8988T (cell line): ENCODE measurements at places on chromosomes 5 and 9.

DNA sequence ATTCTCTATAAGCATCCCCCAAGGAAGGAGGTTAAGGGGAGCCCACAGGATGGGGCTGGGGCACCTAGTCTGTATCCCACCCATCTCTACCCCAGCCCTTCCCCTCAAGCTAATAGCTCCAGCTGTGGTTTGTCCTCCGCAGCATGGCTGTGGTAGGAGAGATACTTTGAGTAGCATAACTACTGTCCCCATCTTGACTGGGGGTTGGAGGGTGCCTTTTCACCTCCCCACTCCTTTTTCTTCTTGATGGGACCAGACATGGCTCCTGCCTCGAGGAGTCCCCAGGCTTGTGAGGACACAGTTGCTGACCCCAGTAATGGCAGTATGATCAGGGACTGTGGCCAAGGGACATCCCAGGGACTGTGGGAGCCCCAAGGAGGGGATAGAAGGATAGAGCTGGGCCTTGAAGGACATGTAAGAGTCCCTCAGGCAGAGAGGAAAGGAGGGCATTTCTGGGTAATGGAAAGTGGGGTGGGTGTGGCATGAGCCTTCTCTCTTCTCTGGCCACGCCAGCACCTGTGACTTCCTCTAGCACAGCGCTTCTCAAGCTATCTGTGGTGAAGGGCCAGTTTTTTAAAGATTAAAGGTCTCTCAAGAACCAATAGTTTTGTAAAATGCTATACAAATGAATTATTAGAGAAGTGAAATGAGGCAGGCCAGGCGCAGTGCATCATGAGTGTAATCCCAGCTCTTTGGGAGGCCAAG lies 14.0 kb downstream of the OLFML2A start:
- no peak for DNase-seq

GRCh38 chr9:92176068-92176799 lies 61.0 kb upstream of the SPTLC1 start:
- no peak for DNase-seq

DNA sequence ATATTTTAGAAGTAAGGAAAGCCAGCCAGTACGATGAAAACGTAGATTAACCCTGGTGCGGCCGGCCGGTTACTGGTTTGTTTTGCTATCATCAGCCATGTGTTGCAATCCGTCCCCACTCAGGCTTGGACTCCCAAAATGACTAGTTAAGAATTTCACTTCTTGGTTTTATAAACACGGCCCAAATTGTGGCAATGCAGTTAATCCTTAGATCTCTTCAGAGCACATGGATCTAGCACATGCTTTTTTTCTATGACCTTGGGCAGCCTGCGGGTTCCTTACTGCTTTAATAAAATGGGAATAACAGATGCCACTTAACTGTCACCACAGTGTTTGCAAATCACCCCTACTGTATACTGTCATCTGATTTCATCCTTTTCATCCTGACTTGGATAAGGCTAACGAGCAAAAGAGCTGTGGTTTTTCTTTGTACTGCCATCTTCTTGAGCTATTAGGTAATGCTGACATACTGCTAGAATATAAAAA lies 1.5 kb downstream of the NDFIP1 start:
- DNase-seq: no peak

DNA sequence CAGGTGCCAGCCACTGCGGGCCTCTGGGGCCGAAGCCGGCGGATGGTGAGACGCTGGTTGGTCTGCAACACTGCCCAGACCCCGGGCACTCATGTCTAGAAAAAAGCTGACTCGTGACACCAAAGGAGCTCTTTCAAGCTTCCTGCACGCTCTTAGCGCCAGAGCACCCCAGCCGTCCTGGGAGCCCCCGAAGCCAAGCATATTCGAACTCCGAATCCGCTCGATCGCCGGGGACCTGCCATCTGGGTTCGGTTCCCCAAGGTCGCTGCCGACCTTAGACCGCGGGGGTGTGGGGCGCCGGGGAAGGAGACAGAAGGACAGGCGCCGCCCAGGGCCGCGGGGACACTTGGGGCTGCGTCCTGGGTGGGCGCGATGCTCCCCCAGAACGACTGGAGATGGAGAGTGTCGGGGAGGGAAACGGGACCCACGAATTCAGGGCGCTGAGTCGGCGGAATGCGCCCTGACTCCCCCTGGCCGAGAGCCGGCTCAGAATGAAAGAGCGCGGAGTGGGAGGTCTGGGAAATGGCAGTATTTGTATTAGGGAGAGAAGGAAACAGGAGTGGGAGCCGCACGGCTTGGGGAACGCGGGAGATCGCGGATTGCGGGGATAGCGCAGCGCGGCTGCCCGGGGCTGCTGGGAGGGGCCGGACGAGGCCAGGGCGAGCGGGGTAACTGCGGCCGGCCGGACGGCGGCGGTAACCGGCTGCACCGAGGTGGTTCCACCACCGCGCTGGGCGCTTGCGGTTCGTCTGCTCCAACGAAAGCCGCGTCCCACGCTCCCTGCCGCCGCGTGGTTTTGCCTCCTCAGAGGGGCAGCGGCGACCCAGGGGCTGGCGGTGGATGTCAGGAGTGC lies 20.1 kb upstream of the MARCHF6 start:
- no peak for DNase-seq

- DNase-seq: no peak
Measured at GRCh38 chr9:100030548-100030947, 68.3 kb downstream of the ERP44 start.

DNA sequence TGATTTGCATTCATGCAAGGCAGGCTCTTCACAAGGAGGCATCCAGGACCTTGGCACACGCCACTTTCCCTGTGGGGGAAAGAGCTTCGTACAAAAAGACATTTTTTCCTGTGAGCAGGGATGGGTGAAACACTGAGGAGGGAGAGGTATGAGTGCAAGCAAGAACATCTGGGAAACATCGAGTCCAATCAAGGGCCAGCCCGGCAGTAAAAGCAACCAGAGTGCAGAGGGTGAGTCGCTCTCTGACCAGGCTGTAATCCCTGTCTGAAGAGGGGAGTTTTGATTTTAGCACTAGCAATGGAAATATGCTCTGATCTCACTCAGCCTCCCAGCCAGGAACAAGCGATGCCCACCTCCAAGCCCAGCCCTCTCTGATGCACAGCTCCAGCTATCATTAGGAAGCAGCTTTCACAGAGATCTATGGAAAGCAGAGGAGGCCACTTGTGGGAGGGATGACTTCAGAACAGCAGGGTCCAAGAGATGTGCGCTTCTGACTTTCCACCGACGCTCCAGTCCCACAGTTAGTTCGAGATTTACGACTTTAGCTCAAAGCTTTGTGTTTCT lies 211.0 kb upstream of the ADAMTS16 start:
- DNase-seq: no peak

- DNase-seq: no peak
Measured at GRCh38 chr5:139340051-139340450, 1.6 kb upstream of the PAIP2 start.

DNA sequence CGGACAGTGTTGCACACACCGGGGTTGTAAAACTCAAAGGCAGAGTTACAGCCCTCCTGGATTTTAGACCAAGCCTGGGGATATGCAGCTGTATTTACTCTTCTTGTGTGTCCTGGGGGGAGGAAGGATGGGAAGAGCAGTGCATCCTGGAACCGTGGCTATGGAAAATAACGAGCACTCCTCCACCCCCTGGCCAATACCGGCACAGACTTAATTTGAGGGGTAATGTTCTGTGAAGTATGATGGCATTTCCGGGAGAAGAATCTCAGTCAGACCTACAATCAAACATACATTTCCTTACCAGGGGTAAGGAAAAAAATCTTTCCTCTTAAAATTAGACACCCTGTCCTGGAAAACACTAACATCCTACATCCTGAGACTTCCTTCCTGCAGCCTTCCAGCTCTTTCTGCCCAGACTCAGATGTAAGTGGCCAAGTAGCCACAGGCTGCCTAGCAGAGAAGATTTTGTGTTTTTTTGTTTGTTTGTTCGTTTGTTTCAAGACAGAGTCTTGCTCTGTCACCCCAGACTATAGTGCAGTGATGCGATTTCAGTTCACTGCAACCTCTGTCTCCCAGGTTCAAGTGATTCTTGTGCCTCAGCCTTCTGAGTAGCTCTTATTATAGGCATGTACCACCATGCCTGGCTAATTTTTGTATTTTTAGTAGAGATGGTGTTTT lies 11.0 kb upstream of the ERMP1 start:
- no peak for DNase-seq

DNA sequence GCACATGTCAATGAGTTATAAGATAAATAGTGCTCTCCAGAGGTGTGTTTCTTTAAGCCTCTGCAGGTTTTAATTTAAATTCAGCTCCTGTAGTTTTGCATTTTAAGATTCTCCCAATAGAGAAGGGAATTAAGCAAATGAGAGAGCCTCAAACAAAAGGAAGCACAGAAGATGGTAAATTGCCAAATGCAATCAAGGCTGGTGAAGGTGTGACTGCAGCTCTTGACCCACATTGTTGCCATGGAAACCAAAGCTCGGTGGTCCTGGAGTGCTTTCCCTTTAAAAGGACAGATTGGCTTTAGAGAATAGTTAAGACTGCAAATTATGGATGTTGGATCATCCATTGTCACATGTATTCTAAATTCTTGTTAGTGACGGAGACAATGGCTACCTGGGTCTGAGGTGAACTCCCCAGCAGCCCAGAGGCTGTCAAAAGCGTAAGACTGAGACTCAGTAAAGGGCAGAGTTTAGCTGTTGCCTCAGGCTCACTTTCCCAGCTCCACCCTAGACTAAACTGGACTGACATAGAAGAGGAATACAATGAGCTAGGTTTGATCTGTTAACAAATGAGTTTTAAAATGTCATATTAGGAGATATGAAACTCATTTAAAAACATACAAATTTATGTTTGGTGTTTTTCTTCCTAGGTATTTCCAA lies 12.3 kb downstream of the GAPT start:
- no peak for DNase-seq

DNA sequence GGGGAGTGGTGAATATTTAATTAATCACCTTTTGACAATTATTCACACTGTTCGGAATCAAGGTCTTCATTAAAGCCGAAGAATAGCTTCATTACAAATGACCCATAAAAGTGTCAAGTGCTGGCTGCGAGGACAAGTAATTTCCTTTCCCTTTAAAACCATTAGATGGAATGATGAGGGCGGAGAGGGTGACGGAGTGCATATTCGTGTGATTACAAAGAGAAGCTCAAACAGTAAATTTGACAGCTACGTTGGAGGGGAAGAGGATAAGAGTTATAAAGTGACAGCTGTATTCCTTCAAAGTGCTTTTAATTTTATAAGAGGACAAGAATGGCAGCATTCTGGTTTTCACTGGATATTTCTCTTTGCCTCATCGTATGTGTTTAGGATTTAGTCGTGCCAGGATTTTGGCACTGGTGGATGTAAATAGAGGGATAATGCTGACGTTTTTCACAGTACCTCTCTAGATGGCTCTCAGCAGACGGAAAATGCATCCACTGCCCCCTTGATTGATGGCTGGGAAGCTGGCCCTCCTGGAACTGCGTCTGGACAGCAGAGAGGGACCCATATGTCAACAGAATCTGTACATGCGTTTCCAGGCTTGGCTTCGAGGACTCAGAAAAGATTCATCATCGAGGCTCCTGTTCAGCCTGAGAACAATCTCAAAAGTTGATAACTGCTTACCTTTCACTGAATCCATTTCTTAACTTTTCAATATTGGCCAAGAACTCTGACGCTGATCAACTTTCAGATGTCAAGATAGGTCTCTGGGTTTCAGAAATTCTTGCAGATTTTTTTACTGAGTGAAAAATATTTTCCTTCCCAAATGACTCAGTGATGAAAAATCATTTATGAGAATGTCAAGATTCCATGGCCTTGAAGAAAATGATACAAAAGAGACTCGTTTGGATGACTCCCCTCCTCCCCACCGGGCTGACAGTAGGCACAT lies 50.4 kb upstream of the IRX2 start:
- no peak for DNase-seq

GRCh38 chr5:175922192-175922885 lies 45.8 kb downstream of the THOC3 start:
- no peak for DNase-seq
